Central memory CD8-positive, alpha-beta T cell (primary cell): ENCODE measurements at places on chromosomes 2 and 18.

GRCh38 chr2:49165662-49166061 lies 11.3 kb upstream of the FSHR start:
- no peak for DNase-seq

GRCh38 chr2:25714740-25715139 lies 41.4 kb upstream of the DTNB start:
- DNase-seq = no peak

GRCh38 chr18:76502551-76502950 lies 7.5 kb upstream of the ZNF516 start:
- DNase-seq = no peak

DNA sequence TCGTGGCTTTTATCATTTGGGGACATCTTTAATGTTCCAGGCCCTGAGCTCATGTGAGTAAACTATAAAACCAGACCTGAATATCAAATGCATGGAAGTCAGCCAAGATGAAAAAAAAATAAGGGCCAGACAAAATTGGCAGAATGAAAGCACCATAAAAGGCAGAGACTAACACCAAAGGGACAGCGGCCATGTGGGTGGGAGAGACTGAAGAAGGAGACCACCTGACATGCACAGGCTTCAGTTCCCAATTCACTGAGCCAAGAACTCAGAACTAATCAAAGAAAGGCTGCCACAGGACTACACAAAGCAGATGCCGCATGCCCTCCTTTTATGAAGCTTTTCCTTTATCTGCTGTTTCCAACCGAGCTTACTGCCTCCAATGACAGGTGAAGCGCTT lies 267.1 kb downstream of the RAD51AP2 start:
- no peak for DNase-seq

DNA sequence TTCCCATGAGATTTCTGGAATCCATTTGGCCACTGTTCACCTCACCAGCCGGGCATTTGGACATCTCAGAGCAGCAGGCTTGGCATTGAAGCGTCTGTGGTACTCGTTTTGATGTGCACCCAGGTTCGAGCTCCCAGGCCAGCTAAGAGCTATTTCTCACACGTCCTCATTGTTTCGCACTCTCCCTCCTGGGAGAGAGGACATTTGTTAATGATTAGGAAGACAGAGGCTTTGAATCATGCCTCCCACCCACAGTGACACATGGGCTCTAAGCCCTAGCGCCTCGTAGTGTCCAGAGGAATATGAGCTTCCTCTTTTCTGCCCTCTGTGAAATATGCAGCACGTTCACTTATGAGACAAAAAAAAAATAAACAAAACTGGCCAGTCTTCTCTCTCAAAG lies 361.8 kb downstream of the RND3 start:
- no peak for DNase-seq

GRCh38 chr2:206004004-206004693 lies 81.8 kb downstream of the INO80D start:
- DNase-seq = no peak

DNA sequence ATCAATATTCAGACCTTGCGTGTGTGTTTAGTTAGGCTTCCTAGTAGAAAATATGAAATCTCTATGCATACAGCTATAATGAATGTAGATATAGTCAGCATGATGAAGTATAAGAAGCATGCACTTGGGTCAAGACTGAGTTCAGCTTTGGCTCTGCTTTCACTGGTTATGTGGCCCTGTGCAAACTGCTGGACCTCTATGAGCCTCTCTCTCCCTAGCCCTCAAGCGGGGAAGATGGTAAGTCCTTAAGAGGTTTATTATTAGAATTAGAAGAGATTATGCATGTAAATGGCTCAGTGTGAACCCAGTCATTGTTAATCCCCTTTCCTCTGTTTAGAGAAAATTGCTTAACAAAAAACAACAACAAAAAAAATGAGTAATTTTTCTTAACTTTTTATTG lies 178.8 kb upstream of the NXPH2 start:
- no peak for DNase-seq

DNA sequence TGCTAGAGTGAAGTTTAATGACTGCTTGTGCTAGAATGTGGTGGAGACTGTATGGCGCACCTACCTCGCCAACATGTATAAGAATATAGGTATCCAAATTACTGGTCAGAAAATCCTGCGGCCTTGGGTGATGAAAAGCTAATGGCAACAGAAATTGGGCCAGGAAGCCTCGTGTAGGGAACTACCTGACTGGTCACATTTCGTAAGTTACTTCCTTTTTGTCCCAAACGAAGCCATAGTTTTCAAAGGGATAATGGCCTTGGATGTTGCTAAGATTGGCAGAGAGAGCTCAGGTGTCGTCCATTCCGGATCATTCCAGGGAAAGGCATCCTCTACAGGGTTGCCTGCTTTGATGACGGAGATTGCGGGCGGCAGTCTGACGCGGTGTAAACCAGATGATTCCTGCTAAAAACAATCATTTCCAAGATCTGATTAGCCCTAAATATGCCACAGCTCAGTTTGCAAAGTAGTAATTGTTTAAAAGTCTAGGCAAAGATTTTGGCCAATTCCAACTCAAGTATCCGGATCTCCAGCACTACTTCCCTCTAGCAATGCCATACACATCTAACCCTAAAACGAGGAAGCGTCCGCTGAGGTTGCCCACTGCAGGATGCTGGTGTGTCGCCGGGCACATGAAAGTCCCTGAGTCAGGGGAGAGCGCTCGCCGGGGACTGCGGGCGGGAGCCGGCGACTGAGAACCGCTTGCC lies 708 bp upstream of the MALT1 start:
- DNase-seq = no peak

GRCh38 chr18:8773980-8774379 lies 68.6 kb downstream of the MTCL1 start:
- DNase-seq = no peak

DNA sequence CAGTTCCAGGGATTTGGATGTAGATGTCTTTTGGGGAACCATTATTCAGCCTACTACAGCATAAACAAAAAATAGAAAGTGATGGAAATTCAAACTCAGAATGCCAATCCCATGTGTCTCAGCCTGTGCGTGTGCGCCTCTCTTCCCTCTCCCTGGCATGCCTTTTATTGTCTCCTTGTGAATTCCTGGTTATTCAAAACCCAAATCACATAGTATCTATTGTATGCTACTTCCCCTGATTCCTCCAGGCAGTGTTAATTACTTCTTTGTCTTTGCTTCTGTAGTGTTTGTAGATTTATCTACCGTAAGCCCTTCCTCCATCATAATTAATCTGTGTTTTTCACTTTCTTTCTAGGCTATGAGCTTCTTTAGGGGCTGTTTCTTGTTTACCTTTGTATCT lies 38.9 kb downstream of the RHBDD1 start:
- DNase-seq = no peak

DNA sequence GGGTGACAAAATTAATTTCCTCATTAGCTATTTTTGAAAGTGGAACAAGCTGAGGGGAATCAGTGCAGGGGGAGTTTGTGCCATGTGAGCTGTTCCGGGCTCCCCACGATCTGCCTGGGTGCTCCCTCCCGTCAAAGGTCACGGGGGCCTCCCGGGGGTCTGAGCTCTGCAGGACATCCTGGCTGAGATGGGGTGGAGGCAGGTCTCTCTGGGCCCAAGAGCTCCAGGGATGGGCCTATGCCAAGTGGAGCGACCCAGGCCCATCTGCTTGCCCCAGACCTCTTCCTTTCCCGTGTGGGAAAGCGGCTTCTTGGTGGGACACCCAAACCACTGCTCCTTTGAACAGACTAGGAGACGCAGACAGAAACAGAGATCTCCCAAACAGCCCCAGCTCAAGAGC lies 143.3 kb upstream of the ID2 start:
- DNase-seq = no peak
